ENCODE measurements at places on chromosomes 7 and 10.

DNA sequence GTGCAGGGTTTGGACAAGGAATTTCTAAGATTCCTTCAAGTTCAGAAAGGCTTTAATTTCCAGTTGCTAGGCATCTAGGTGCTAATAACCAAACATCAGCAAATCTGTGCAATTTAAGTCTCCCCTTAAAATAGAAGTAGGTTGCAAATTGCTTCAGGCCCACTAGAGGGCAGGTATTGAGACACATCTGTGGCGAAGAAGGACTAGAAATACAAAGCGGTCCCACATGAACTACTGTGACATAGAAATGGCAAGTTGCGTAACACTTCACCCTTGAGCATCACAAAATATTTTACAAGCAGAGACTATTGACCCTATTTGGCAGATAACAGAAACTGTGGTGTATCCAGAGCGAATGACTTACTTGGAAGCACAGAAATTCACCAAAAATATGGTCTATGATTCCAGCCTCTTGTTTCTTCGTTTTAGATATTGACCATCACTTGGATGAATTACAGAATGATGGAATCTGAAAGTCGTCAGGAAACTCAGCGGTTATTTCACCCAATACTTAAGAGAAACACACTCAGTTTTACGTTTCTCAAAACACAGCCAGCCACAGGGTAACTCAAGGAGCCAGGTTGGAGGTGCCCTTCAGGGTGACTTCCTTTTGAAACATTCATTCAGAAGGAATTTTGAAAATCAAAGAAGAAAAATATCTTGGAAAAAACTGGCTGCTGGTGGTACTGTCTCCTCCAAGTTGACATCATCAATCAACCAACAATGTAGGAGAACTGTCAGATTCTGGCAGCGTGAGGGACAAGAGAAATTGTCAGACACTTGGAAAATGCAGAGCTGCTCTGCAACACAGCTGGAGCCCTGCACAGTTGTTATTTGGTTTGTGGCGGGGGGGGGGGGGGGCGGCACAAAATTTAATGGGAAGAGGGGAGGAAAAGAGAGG lies 256.3 kb upstream of the MINDY3 start:
- DNase-seq: peak; percentile 33

- no peak for DNase-seq
Observed at GRCh38 chr10:88315755-88316154, 267.4 kb downstream of the RNLS start.

DNA sequence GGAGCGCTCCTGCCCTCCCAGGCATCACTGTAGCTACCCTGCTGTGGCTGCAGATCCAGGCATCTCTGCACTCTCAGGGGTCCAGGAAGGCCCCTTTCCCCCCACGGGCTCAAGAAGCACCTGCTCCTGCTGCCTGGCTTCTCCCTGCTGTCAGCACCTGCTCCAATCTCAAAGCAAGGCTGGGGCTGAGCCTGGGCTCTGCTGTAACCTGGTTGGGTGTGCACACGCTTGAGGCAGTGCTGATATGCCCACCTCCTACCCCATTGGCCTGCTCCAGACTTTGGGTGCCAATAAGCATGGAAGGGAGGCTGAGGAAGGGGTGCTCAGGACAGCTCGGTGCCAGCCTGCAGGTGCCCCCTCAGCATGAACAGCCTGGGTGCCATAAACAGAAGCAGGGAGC lies 185.0 kb downstream of the ZNF438 start:
- no peak for DNase-seq

GRCh38 chr10:57699944-57700343 lies 567.8 kb downstream of the IPMK start:
- no peak for DNase-seq

DNA sequence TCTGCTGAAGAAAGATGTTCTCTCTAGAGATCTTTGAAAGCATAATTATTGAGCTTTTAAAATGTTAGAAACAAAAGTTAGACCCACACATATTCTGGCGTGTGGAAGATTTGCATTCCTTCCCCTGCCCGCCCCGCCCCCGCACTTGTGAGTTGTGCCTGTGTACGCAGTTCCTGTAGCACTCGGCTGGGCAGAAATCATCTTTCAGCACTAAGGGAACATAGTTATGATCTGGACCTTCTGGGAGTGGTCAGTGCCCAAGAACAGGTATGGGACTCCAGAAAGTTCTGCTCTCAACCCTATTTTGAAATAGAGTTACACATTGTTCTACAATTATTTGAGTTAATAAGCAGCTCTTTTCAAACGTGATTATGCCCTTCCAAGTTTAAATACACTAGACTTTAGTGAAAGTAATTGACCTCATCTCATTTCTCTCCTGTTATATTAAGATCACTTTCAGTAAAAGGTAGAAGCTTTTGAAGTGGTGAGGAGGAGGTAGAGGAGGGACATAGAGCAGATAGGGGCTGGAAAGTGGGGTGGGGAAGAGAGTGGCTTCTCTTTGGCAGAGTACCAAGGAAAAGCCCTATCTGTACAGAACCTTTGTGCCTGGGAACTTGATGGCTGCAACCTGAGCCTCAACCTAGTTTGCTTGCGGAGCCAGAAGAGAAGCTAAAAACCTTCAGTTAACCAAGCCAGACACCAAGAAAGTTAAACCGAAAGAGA lies 5.7 kb downstream of the BLVRA start:
- peak; percentile 45 for DNase-seq

GRCh38 chr10:124048371-124049290 lies 44.8 kb downstream of the CHST15 start:
- no peak for DNase-seq

DNA sequence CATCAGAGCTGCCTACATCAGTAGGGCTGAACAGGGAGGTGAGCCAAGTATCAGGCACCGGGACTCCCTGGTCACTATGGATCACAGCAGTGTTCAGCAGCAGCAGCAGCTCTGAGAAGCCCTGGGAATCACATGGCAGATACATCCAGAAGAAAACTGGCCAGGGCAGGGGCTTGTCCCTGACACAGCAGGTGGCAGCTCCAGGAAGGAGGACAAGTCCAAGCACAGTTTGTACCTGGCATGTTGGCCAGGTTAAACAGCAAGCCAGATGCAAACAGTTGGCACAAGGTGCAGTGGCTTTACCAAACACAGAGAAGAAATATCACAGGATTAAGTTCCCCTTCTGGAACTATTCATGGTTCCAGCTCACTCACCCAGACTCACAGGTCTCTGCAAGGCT lies 139.4 kb downstream of the KCNMA1 start:
- no peak for DNase-seq

DNA sequence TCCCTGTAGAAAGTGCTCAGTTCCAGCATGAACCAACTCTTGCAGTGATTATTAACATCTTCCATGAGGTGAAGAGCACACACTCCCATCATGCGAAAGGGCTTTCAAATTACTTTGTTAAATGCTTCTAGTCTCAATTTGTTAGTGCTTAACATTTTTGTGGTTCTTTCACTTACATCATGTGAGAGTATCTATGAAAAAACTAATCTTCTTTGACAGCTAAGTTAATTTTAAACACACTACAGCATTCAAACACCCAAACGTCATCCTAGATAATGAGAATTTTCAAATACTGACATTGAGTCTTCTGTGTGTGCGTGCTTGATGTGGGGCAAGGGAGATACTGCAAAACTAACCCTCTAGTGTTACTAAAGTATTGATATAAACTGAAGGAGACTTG lies 84.8 kb downstream of the ETV1 start:
- DNase-seq: no peak
